Stomach (tissue), 19 donors: ENCODE measurements at places on chromosomes 5 and 9. TPM values are rescaled to one million over a fixed set of nuclear protein-coding genes. Genes with fewer than 3 reads are reported as not detected.

The NXNL2 gene
- polyA plus RNA-seq = not detected

The FAXDC2 gene
- 4.9 TPM for polyA plus RNA-seq

The WNK2 gene
- 8.8 TPM for polyA plus RNA-seq

The PCDH12 gene
- 0.37 TPM for polyA plus RNA-seq

The FBP2 gene
- polyA plus RNA-seq = 17.8 TPM

The SAXO1 gene
- 0.03 TPM for polyA plus RNA-seq

The SFXN1 gene
- polyA plus RNA-seq = 8.3 TPM

The FCN2 gene
- 0.13 TPM for polyA plus RNA-seq

The RFESD gene
- 1.7 TPM for polyA plus RNA-seq

The TMC1 gene
- polyA plus RNA-seq = not detected

The EPB41L4B gene
- 44.3 TPM for polyA plus RNA-seq

The SLC25A46 gene
- 27.5 TPM for polyA plus RNA-seq

The C5orf34 gene
- not detected for polyA plus RNA-seq

The TMEM171 gene
- 8.4 TPM for polyA plus RNA-seq
